Fibroblast of mammary gland (primary cell): ENCODE measurements at places on chromosomes 7 and 10.

GRCh38 chr10:70715853-70716795 lies 43.8 kb downstream of the ADAMTS14 start:
- DNase-seq = peak; percentile 78

DNA sequence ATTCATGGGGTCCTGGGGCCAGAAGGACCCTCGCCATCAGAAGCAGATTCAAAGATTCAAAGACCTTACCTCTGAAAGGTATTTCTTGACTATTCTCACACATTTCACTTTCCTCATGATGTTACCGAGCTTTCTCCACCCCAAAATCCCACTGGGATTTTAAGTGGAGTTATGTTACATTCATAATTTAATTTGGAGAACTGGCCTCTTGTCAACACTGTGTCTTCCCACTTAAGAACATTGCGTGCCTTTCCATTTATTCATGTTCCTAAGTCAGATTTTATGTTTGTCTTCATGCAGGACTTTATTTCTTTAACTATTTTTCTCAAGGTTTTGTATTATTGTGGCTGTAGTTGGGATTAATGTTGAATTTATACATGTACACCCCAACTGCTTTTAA lies 123.5 kb upstream of the BMPER start:
- DNase-seq = peak; percentile 91

DNA sequence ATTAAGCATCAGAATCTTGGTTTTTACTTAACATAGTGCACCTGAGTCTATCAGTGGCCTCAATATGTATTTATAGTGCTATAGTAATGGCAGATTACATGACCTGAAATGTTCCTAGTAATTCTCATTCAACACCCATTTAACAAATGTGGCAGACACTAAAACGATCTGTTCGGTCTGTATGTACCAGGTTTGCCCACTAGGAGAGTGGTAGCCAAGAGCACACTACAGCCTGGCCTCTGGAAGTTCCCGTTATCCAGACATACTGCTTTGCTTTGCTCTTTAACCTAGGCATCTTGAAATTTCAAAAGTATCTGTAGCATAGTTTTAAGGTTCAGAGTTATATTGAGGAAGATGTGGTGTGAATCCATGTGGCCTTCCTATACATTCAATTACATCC lies 395.7 kb upstream of the NRG3 start:
- DNase-seq = no peak

- no peak for DNase-seq
Observed at GRCh38 chr10:43395571-43396060, 13.4 kb downstream of the HNRNPF start.

DNA sequence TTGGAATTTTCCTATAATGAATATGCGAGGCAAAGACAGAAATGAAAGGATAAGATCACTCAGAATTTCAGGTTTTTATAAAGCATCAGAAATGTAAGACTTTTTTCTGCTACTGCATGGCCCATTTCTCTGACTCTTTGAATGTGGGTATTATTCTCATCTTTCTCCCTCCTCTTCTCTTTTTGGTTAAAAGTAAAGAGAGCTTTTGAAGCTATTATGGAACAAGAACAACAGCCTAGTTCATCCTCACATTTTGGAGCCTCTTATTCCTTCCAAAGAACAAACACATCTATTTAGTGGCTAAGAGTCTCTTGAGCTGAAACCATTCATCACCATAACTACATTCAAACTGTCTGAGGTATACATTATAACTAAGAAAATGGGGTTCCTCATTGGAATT lies 19.4 kb upstream of the ATRNL1 start:
- no peak for DNase-seq

- DNase-seq = no peak
Observed at GRCh38 chr10:34119456-34119855, 695.6 kb downstream of the PARD3 start.
